Left colon (tissue), 2 donors: ENCODE measurements at places on chromosomes 3 and 15. TPM values are rescaled to one million over a fixed set of nuclear protein-coding genes. Genes with fewer than 3 reads are reported as not detected.
A peak's percentile ranks its signal among the peaks of the same experiment; 100 is the strongest.

DNAJA4 gene
- 39.6 TPM for total RNA-seq

DNA sequence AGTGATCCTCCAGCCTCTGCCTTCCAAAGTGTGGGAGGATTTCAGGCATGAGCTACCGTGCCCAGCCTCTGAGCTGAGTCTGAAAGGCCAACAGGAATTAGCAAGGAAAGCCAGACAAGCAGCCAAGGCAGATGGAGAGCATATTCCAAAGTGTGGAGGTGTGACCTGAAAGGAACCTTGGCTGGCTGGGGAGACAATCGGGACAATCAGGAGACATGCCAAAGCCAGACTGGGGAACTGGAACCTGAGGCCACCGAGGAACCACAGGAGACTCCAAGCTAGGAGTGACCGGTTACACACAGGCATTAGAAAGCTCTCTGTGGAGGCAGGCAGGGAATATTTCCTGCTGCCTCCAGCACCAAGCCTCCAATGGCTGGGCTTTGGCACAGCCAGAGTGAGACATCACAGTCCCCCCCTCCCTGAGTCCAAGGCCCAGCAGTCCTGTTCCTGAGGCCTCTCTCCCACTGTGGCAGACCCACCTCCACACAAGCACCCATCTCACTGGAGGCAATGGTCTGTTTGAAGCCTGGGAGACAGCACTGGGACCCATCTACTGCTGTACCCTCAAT, 4.5 kb upstream of the C15orf39 start:
- DNase-seq: no peak

GRCh38 chr15:101539930-101540329, 50.4 kb upstream of the PCSK6 start:
- no peak for DNase-seq

DNA sequence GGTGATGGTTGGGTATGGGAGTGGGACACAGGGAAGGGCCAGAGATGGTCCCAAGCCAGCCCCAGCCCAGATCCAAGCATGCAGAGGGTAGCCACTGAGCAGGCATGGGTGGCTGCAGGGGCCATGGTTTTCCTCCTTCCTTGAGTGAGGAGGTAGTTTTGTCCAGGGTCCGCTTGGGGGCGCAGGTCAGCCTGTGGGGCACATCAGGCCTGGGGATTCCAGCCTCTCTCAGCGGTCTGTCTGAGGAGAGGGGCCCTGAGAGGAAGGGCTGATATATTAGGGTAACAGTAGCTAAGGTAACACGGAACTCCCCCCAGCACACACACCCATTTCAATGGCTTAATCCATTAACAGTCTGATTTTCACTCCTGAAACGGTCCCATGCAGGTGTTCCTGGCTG, 22.7 kb upstream of the LCTL start:
- DNase-seq: no peak

DNA sequence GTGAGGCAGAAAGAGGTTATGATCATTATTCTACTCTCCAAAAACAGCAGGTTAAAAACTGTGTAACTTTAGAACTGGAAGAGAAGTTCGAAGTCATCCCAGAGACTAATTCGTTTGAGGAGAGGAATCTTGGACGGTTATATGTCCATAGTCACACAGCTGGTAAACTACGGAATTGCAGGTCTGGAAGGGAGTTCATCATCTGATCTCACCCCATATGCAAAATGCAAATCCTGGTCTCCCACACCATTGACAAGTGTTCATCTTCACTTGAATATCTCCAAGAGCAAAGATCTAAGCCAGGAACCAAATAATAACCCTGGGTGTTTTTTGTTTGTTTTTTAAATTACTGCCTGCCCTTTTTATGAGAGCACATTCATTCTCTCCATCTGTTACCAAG, 53.1 kb downstream of the FAM98B start:
- no peak for DNase-seq

DNA sequence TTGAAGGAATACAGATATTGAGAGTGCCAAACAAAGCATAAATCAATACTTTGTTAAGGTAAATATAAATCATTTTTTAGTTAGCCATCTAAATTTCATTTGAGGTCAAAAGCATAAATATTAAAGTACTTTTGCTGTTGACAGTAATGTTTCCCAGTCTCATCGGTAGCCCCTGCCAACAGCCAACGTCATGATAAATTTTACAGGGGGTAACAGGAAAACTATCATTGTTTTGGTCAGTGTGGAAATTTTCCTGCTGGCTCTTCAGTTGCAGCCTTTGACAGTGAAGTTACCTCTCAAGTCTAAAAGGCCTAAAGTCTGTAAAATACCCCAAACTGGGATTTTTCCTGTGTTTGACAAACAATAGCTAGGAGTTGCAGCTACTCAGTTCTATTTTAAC, 37.3 kb upstream of the TTC14 start:
- DNase-seq: no peak

- peak; percentile 76 for DNase-seq
Measured at GRCh38 chr3:150409512-150410310, 1.6 kb downstream of the TSC22D2 start.

DNA sequence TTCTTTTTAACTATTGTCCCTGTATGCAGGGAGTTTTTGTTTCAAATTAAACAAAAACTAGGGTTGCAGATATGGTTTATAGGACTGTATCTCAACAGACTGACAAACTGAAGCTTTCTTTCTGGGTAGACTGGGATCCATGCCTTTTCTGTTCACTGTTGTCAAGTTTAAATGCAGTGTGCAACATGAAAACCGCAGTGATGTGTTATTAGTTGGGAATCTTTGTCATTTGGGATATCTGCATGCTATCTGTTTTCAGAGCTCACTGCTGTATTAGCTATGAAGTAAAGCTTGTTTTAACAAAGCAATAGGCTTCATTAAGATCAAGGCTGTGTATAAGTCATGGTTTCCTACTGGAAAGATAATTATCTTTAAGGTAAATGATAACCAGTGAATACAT, 21.4 kb upstream of the MCF2L2 start:
- DNase-seq: no peak

- DNase-seq: no peak
Measured at GRCh38 chr3:20103731-20104130, 63.5 kb downstream of the KAT2B start.

DNA sequence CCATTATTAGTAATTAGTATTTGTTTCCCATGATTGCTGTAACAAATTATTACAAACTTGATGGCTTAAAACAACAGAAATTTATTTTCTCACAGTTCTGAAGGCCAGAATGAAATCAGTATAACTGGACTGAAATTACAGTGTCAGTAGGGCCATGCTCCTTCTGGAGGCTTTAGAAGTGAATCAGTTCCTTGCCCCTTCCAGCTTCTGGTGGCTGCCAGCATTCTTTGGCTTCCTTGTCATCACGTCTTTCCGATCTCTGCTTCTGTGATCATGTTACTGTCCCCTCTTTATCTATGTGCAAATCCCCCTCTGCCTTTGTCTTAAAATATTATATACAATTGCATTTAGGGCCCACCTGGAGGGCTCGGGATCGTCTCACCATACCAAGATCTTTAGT, 92.0 kb downstream of the FOXB1 start:
- no peak for DNase-seq

IL5RA gene
- 1.1 TPM for total RNA-seq

- no peak for DNase-seq
Measured at GRCh38 chr3:4512895-4513616, 19.9 kb downstream of the ITPR1 start.

GCNT3 gene
- 526 TPM for total RNA-seq

DNA sequence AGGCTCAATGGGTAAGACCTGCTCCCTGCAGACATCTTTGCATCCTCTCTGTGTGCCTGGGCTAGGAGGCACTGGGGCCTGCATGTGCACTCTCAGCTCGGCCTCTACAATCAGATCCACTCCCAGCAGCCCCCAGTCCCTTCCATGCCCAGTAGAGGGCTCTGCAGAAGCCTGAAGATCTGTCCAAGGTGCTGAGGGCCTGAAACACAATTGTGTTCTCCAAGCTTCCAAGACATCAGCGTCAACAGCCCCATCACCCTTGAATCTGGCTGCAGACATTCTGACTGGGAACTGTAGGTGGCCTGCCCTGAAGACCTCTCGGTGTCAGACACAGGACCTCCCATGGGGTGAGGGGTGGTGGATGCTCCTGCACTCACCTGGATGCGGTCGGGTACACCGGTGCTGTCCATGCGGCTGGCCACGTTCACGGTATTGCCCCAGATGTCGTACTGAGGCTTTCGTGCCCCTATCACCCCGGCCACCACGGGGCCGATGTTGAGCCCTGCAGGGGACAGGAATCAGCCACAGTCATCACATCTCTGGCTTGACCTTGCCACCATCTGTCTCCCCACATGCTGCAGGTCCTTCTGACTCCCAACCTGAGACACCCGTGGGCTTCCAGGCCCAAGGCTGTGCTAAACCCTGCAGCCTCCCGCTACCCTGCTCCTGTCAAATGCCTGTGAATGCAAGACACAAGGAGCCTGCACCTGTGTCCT, 84.7 kb downstream of the SEC22A start:
- DNase-seq: peak; percentile 37
